ENCODE measurements at places on chromosomes 1 and 21. TPM values are rescaled to one million over a fixed set of nuclear protein-coding genes. Genes with fewer than 3 reads are reported as not detected.

Gene PPM1J
- polyA plus RNA-seq: 7.5 TPM

Gene COA7
- 1.3 TPM for polyA plus RNA-seq

Gene APCS
- polyA plus RNA-seq: not detected

Gene PGLYRP3
- not detected for polyA plus RNA-seq

All from B cell (primary cell).